ENCODE measurements at places on chromosomes 13 and 19.

DNA sequence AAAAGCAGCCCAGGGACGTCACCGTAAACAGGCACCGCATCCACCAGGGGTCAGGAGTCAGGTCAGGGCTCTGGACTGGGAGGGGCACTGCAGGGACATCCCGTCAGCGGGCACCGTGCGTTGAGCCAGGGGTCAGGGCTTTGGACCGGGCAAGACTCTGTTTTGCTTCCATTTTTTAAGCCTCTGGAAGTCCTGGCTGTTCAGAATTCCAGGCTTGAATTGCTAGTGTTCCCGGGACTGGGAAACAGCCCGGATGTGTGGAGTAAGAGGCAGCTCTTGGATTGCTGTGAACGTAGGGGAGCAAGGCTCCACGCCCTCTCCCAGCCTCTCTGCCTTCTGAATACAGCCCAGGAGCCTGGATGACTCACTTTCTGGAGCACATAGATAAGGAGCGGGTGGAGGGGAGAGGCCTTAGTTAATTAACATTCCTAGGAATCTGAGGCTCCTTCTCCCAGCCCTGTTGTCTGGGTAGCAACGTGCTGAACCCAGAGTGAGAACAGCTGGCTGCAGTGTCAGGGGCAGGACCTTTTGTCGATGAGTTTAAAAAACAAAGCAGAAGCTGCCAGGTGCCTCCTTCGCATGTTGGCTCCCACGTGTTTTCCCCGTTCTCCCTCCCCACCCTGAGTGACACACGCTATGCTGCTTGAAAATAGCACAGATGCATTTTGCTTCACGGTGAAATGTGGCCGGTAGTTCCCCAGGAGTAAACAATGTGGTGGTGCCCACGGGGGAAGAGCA lies 21.9 kb downstream of the ATP11A start:
- peak; percentile 87 for DNase-seq

- DNase-seq, result no peak
Measured at GRCh38 chr19:28641395-28641794, 571.6 kb downstream of the UQCRFS1 start.

- no peak for DNase-seq
Measured at GRCh38 chr13:108315273-108315672, 45.8 kb downstream of the TNFSF13B start.

DNA sequence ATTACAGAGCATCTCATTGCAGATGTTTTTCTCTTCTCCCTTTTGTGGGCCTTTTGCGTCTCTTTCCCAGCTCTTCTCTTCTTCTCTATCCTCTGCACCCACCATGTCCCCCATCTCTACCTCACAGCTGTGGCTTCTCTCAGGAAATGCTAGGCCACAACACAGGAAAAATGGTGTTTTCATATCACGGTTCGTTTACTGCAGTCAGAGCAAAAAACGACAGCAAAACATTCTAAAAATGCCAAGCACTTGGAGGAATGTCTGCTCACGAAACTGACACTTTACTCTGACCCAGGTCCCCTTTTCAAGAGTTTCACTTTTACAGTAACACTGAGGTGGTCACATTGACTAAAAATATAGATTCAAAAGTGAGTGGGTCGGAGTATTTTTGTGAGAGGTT lies 152.2 kb downstream of the DCT start:
- no peak for DNase-seq

GRCh38 chr13:102040812-102041211 lies 361.0 kb downstream of the FGF14 start:
- no peak for DNase-seq

DNA sequence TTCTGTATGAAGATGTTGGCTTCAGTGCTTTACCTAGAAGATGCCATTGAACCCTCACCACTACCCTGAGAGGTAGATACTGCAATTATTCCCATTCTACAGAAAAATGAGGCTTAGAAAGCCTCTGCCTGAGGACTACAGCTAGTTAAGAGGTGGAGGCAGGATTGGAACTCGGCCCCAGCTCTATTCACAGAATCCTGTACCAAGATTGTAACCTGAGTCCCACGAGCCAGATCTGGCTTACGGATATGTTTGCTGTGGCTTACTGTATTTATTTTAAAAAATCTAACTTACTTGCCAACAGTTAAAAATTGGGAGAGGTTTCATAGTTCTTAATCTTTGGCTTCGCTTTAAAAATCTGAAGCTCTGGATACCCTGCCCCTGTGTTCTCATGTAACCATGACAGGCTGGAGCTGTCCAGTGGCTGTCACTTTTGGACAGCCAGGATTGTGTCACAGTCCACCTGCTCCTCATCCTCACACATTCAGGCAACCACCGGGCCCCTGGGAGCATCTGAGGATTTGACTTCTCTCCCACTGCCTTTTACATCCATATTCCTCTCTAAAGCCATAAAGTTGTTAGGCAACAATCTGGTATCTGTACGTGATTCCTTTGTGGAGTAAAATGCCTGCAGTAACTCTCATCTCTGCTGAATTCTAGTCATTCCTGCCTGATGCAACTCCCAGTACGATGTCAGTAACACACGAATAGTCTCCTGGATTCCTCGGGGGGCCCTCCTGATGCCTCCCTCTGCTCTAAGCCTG lies 160.8 kb upstream of the SERP2 start:
- peak; percentile 75 for DNase-seq

- DNase-seq, result no peak
Measured at GRCh38 chr13:52780092-52780491, 40.5 kb upstream of the CNMD start.

- DNase-seq, result no peak
Measured at GRCh38 chr13:75285310-75285709, 196.7 kb downstream of the TBC1D4 start.

DNA sequence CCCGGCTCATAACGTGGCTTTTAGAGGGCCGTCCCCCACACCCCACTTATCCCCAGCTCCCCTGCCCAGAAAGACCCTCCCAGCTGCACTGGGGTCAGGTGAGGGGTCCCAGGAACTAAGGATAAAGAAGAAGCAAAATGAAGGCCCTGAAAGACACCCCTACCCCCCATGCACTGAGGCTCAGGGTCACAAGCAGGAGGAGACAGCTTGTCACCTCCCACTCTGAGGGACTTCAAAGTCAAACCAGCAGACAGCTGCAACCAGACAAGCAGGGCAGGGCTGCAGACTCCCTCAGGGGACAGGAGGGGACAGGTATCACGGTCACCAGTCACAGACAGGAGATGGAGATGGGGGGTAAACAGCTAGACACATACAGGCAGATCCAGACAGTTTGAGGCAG lies 6.1 kb upstream of the NANOS3 start:
- no peak for DNase-seq

DNA sequence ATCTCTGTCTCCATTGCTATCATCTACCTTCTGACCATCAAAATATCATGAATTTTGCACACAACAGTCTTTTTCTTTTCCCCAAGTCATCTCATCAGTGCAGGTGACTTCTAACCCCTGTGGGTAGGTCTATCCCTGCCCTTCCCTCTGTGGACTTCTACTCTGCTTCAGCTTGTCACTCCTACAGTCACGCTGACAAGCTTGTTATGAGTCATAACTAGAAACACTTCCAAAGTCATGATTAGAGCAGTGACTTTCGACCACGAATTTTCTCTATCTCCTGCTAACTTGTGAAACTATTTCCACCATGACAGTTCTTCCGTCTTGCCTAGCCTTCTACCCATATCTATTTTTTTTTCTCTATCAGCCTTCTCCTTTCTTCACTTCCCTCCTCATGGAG lies 343.7 kb upstream of the ARGLU1 start:
- no peak for DNase-seq

DNA sequence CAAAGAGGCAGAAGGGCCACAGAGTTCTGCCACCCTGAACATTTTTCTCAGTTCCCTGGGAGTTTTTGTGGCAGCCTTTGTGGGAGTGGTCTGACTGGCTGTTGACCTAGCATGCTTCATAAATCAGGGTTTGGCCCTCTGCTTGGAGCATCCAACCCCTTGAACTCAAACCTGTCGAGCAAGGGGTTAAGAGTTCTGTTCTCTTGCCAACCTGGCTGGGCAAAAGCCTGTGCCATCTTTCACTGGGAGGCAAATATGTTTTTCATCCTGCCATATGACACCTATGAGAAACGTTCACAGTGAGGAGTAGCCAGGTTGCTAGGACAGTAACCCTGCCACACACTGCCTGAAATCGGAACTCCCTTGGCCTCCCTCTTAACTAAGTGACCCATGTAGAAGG lies 7.7 kb upstream of the TEX26 start:
- no peak for DNase-seq

DNA sequence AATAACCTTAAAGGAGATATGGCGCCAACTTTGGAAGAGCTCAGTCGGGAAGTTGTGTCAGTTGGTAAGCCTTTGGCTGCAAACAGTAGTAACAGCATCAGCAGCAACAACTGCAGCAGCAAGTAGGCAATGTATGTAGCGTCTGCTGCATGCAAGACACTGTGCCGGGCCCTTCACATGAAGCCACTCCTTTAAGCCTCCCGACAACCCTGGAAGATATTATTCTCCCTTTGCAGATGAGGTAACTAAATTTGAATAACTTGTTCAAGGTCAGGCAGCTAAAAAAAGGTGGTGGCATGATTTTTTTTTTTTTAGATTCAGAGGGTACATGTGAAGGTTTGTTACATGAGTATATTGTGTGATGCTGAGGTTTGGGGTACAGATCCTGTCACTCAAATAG lies 19.7 kb downstream of the SIPA1L3 start:
- DNase-seq, result no peak

DNA sequence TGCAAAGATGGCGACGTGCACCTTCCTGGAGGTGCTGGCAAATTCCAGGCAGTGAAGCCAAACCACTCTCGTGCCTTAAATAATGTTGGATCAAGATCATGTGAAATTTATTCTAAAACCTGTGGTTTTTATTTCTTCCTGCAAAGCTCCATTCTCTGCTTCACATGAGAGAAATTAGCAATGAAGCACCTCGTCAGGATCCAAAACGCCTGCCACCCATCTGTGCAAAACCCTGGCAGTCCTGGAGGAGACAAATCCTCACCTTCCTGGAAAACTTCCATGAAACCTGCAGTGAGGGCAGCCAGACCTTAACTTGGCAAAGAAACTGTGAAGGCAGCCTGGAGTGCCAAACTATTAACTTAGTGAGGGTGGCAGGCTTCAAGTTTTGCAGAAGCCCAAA lies 47.6 kb downstream of the CHST8 start:
- DNase-seq, result no peak

- DNase-seq, result peak; percentile 32
Measured at GRCh38 chr13:45055902-45056648, 64.2 kb upstream of the GTF2F2 start.

GRCh38 chr13:38759390-38759789 lies 72.5 kb downstream of the FREM2 start:
- DNase-seq, result no peak
